ENCODE measurements at places on chromosomes 7 and 10.

DNA sequence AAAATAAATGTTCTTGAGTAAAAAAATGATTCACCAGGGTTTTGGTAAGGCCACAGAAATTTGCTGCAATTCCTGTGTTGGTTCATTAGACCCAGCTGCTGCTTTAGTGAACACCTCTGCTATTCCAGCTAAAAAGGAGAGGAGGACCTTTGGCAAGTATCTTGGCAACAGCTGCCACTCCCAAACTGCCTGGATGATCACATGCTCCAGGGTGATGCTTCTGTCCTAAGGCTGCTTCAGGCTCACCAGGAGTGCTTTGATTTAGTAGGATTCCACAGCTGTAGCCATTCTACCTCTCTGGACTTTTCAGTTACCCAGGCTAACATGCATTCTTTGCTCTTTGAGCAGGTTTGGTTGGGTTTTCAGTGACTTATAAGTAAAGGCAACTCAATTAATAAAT is 82.6 kb upstream of the NPVF start:
- DNase-seq = no peak

GRCh38 chr10:81874875-81875466 is at the start of gene NRG3:
Gene NRG3, plus strand, starts transcription at chr10:81875194.
- no peak for DNase-seq

DNA sequence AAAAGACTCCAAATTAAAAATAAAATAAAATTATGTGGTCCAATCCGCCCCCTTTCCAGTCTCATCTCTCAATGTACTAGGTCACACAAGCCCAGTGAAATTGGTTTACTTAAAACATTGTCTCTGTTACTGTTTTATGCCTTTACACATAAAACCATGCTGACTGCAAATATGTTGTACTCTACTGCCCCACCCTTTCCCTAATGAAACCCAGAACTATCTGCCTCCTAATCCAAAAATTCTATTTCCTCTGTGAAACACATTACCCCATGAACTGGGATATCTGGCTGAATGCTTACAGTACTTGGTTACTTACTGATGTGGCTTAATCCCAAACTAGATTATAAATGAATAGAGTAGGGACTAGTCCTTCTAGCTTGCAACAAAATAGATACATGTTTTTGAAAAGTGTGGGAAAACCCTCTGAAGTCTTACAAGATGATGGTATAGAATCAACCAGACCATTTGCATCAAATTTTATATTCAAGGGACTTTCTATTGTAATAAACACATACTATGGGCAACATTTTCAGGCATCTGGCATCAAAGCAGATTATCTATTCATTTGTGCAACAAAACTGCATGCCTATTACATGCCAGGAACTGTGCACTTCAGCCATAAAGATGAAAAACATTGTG is 10.0 kb upstream of the KMT2E start:
- no peak for DNase-seq

DNA sequence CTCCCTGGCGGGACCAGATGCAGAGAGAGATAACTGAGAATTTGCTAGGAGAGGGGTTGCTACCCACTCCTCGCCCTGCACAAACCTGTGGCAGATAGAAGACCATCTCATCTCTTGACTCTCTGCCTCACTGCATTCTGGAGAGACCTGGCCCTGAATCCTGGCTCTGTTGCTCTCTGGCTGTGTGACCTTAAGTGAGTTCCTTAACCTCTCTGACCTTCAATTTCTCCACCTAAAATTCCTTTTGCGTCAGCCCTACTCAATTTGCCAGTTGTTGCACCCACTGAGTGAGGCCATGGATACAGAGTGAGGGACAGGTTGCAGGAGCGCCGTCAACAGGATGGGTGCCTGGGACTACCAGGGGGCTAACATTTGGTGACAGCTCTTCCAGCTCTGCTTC is 5.2 kb downstream of the C10orf71 start:
- no peak for DNase-seq

DNA sequence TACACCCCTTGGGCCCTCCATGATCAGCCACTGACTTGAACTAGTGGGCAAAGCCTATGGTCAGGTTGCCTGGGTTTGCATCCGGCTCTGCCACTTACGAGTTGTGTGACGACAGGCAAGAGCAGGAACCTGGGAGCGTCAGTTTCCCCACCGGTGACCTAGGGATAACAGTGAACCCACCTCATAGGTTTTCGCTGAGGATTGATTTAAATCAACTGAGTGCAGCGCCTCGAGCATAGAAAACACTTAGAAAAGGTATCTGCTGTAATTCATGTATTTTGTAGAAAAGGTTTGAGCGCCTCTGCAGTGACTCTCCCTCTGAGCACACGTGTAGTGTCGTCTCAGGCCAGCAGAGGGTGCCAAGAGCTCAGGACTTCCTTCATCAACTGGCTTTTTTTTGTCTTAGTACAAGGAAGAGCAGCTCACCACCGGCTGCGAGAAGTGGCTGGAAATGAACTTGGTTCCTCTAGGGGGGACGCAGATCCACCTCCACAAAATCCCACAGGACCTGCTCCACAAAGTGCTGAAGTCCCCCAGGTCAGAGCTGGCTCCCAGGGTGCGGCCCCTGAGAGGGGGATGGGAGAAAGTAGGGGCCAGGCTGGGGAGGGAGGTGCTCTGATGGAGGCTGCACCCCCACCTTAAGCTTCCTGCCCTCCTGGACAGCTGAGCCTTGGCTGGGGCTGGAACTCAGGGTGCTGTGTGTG is 27.7 kb downstream of the BTBD16 start:
- peak; percentile 55 for DNase-seq

DNA sequence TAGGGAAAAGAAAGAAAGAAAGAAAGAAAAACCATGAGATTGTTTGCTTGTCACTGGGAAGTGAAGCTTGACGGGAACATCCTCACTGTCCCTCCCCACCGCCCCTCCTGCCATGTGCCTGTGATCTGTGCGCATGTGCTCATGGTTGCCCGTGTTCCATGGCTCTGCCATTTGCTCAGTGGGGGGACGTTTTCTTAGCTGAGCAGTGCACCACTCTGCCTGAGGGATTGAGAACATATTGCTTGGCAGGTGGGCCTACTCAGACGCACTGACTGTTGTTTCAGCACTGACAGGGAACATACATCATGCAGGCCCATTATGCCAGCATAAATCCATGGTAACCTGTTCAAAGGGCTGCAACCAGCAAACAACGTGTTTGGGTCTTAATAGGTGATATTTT is 747.9 kb upstream of the GALNT17 start:
- DNase-seq = no peak

- no peak for DNase-seq
Observed at GRCh38 chr7:42315103-42315502, 78.1 kb upstream of the GLI3 start.

DNA sequence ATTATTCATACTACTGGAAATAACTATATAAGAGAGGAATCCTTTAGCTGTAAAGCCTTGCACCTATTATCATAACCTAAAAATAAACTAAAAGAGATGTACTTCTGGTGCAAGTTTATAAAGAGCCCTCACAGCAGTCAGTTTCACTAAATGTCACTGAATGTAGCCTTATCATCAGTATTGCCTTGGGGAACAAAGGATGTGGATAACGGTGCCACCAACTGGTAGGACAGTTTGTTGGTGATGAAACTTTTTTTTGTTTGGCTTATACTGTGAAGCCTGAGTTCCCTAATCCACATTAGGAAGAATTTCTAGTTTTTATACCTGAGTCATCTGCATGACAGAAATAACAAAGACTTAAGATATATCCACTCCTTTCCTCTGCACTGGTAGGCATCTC is 117.9 kb upstream of the COL1A2 start:
- no peak for DNase-seq

GRCh38 chr7:127040042-127040441 is 212.7 kb downstream of the GRM8 start:
- no peak for DNase-seq

- no peak for DNase-seq
Observed at GRCh38 chr10:24150853-24151252, 58.1 kb upstream of the KIAA1217 start.

GRCh38 chr7:18566205-18566604 is 70.7 kb downstream of the HDAC9 start:
- DNase-seq = no peak

DNA sequence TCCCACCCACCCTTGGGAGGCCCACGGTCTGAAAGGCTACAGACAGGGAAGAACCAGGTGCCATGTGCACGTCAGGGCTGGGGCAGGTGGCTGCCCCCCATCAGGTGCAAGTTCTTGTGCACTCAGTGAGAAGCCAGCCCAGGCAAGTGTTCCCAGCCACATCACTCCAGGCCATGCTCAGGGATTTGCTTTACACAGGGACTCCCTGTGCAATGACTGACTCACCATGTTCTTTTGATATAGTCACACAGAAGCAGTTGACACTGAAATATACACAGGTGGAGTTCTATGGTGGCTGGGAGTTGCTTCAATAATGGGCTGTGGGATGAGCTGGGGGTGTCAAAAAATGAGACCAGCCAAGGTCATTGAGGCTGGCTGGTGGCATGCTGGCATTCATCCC is 8.0 kb upstream of the CHST15 start:
- DNase-seq = no peak

- no peak for DNase-seq
Observed at GRCh38 chr7:49479936-49480544, 293.4 kb upstream of the VWC2 start.

GRCh38 chr10:133520193-133520738 is 6.9 kb upstream of the CYP2E1 start:
- no peak for DNase-seq

DNA sequence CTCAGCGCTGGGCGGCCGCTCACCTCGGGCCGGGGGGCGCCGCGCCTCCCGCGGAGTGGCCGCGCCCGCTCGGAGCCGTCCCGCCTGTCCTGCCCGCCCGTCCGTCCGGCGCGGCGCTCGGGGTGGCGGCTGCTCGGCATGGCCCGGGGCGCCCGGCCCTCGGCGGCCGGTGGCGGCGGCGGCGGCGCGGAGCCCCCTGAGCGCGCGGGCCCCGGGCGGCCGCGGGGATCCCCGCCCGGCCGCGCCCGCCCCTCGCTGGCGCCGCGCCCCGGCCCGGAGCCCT is 338 bp downstream of the SDK1 start:
- no peak for DNase-seq

- DNase-seq = no peak
Observed at GRCh38 chr7:7354674-7355073, 172.3 kb downstream of the C1GALT1 start.

- DNase-seq = no peak
Observed at GRCh38 chr10:125844751-125845221, 21.4 kb downstream of the BCCIP start.

GRCh38 chr7:15504351-15504750 is 57.5 kb downstream of the AGMO start:
- no peak for DNase-seq

DNA sequence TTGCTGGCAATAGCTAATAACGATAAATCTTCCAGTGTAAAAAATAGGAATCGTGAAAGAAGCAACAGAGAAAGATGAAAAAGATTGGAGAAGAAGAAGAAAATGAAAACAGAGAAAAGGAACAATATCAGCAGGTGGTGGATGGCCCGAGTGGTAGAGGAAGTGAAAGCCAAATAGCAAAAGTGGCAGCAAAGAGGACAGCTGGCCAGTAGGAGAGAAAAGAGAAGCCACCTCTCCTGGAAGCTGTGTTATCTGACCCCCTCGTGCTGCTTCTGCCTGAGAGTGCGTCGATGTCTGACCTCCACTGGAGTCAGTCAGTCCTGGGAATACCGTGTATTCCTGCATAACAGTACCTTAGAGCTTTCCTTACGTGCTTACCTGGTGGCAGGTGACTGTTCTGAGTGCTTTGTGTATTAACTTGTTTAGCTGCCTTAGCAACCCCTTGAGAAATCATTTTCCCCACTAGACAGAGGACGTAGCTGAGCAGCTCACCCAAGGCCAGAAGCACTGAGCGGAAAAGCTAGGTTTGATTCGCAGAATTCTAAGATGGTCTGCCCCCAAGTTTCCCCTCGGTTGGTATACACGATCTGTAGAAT is 88.3 kb downstream of the CHN2 start:
- DNase-seq = no peak

- DNase-seq = no peak
Observed at GRCh38 chr7:130961128-130961601, 227.2 kb upstream of the KLF14 start.

DNA sequence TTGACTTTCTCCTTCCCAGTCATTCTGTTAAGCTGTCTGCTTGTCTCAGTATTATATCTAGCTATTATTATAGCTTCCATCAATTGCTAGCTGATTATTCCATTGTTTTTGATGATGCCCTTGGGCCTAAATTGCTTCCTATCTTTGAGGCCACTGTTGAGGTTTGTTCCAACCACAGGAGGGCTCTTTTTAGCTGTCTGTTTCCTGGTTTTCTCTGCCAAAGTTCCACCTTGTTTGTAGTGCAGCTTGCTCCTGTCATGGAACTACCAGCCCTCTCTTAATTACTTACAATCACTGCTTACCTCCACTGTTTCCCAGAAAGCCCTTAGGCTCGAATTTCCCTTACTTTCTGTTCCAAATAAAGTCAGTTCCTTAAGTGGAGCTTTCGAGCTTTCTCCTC is 118.7 kb upstream of the SEC61G start:
- no peak for DNase-seq

- no peak for DNase-seq
Observed at GRCh38 chr10:103584216-103585010, 90.9 kb downstream of the NEURL1 start.

- no peak for DNase-seq
Observed at GRCh38 chr10:115727129-115727528, 545.9 kb downstream of the GFRA1 start.

GRCh38 chr10:90389876-90390275 is 468.0 kb downstream of the HTR7 start:
- DNase-seq = no peak

DNA sequence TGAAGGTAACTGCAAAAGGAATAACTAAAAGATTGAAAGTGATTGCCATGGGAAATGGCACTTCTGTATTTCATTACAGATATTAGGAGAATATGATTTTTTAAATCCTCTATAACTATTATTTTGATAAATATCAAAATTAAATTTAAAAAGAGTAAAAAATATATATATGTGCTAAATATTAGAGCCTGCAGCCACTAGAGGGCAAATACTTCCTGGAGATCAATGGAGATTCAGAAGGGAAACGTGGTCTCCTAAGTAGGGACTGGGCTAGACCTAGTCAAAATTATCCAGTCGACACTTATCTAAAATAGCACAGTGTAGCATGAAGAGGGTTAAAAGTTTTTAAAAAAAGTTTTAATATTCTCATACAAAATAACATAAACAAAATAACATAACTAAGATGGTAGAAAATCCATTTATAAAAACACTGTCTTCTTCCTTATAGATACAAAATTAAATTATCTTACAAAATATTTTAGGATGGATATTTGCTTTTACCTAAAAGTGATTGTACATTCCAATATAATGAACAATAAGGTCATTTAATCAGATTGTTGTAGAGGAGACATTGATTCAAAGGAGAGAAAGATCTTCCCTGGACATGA is 434.3 kb downstream of the MDFIC start:
- DNase-seq = no peak

GRCh38 chr7:2884161-2884560 is 40.1 kb upstream of the GNA12 start:
- no peak for DNase-seq

DNA sequence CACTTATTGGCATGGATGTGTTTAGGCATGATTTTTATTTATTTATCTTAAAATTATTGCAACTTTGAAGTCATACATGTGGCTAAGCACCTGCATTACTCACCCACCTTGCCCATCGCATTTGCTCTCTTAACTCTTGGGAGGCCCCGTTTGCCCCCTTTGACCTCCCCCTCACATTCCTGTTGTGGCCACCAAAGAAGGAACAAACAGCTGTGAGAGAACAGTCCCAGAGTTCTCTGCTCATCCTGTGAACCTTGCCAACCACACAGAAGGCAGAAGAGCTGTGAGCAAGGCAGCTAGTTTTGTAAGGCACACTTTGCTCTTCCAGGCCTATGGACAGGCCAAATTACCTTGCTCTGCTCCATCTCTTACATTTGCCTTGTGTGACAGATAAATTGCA is 23.6 kb upstream of the FGL2 start:
- DNase-seq = no peak
